Renal cortical epithelial cell (primary cell): ENCODE measurements at places on chromosomes 11 and 22.

DNA sequence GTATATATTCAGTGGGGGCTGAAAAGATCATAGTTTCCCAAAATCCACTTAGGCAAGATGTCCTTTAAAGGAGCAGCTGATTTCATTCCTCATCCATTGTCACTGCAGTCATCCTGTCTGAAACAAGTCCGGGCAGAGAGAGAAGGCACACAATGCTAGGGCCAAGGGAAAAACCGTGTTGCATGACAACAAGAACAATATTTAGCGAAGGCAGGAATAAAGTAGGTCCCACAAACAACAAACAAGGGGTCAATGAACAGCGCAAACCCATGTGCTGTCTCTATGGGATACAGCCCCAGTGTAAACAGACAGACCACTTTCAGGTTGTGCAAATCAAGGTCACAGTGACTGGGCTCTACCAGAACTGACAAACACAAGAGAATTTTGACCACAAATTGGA is 9.0 kb downstream of the PAMR1 start:
- no peak for DNase-seq

GRCh38 chr11:72519220-72519881 is 85.0 kb upstream of the CLPB start:
- DNase-seq: peak; percentile 11

- no peak for DNase-seq
These were observed 62.7 kb upstream of the FIBIN start for GRCh38 chr11:26931248-26931631.

DNA sequence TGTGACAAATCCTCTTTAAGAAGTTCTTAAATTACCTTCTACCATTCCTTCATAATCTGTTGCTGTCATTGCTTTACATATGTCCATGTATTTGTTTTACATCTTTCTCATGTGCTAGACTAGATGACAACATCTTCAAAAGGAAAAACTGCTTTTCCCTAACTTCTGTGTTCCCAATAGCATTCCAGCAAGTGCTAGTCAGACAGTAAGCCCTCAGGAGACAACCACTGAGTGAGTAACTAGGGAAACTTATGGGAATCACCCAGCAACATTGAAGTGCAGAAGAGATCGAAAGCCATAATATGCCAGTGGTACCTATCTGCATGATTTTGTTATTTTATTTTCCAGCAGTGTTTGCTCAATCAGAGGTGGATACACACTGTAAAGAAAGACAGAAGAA is 889.7 kb upstream of the API5 start:
- DNase-seq: no peak

GRCh38 chr22:47678048-47678447 is 915.6 kb downstream of the TBC1D22A start:
- DNase-seq: no peak

DNA sequence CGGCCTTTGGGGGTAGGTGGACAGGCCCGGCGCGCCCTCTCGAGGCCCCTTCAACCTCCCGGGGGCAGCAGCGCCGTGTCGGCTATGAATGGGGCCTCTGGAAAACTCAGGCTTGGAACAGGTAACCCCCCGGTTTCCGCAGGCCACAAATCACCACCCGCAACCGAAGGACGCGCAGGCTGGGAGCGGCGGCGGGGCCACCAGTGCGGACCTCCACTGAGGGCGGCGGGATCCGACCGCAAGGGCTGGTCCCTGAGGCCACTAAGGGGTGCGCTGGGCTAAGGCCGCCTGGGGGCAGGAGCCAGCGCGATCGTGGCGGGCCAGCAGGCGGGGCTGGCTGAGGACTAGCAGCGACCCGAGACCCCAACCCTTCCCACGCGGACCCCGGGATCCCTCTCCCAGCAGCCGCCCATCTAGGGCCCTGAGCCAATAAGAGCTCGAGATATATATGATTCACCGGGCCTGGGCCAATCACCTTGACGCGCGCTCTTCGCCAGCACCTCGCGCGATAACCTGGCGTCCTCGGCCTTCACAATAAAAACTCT is 609 bp upstream of the ATF4 start:
- DNase-seq: peak; percentile 94

DNA sequence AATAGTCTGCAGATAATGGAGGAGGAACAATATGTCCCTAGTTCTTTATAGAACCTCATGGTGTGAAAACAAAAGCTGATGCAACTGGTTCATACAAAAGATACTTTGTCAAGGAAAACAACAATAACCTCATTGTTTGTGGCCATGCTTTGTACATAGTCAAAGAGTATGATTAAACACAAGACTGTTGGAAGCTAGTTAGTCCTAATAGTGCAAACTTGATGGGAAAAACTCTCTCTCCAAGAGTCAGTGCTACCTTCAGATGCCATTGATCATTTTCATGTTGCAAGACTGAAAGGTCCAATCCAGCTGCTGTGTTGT is 20.1 kb upstream of the PLAAT2 start:
- no peak for DNase-seq

DNA sequence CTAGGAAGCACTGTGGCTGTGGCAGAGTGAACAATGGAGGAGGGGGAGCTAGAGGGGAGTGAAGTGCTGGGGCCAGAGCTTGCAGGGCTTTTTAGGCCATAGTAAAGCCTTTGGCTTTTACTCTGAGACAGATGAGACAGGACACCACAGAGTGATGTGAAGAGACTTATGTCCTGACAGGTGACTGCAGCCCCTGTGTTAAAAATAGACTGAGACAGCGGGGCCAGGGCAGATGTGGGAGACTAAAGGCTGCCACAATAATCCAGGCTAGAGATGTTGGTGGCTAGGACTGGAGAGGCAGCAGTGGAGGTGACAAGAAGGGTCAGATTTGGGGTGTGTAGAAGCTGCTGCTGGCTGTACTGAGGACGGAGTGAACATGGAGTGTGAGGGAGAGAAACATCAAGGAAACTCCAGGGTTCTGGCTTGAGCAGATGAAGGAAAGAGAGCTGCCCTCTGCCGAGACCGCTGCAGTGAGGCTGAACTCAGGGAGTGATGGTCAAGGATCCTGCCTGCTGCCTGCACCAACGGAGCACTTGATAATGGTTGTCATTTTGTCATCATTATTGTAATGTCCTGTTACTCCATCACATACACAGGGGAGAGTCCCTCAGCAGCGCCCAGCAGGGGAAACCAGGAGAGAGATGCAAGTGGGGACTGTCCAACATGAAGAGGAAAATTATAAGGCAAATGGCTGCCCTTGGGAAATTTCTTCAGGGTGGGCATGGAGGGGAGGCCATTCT is 27.4 kb downstream of the SLC43A1 start:
- no peak for DNase-seq

DNA sequence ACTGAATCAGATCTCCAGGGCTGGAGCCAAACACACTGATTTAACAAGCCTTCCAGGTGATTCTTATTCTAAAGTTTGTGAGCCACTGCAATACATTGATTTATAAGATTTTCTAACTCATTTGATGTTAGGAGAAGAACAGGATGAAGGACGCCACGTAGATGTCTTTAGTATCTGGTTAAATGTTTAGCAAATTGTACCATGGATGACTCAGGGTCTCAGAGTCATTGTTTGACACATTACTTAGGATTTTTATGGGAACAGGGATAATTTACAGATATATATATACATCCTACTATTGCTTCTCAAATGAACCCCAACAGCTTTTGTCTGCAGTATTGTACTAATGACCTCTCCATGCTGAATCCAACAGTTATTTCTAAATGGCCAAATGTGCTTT is 143.1 kb upstream of the DDI1 start:
- no peak for DNase-seq

DNA sequence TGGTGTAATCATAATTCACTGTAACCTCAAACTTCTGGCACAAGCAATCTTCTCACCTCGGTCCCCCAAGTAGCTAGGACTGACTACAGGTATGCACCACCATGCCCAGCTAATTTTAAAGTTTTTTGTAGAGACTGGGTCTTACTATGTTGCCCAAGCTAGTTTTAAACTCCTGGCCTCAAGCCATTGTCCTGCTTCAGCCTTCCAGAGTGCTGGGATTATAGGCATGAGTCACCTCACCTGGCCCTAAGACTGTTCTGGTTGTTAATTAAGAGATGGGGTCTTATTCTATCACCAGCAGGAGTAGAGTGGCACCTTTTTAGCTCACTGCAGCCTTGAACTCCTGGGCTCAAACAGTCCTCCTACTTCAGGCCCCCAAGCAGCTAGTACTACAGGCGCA is 52.0 kb upstream of the DEPDC7 start:
- peak; percentile 50 for DNase-seq

DNA sequence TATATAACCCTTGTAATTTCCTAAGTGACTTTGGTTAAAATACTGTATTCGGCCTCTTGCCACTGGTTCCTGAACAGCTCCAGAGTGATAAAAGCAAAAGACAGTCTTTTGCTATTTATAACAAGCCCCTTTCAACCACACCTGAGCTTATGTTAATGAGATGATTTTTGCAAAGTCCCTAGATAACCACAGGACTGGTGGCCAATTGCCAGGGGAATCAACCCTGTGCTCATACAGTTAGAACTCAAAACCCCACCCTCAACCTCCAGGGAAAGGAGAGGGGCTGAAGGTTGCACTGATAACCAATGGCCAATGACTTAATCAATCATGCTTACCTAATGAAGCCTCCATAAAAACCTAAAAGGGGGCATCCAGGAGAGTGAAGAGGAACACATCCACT is 77.9 kb downstream of the SIK3 start:
- no peak for DNase-seq

DNA sequence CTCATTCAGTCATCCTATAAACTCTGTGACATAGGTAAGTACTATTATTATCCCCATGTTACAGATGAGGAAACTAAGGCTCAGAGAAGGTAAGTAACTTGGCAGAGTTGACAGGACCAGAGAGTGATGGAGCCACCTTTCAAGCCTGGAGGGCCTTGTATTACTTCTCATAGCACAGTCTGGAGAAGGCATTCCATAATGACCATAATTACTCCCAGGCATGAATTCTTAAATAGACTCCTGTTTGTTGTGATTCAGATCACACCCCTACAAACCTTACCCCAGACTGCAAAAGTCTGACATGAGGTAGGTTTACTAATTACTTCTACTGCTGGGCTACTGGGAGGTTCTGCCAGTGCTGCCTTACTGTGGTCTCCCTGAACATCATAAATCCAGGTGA is 77.0 kb downstream of the CD44 start:
- peak; percentile 76 for DNase-seq

GRCh38 chr11:20601221-20601914 is 2.0 kb downstream of the SLC6A5 start:
- no peak for DNase-seq

GRCh38 chr11:83255366-83255765 is 30.8 kb downstream of the CCDC90B start:
- no peak for DNase-seq

- peak; percentile 18 for DNase-seq
These were observed 1.6 kb downstream of the PPP2R1B start for GRCh38 chr11:111764621-111765020.

DNA sequence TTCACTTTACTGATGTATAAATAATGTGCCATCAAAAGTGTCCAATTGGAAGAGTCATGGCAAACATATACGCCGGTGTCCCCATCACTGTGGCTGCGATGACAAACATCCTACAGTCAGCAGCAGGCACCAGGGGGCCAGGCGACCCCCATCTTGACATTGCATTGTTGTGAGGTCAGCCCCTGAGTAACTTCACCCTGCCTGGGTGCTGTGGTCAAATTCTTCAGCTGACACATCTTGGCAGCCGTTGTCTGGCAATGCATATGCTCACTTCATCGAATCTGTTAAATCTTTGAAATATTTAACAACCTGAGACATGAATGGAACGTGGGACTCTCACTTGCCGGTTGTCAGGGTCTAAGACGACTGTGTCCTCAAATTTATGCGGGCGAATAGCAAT is 430.9 kb downstream of the BRD1 start:
- DNase-seq: no peak

- DNase-seq: no peak
These were observed 541 bp downstream of the MICAL2 start for GRCh38 chr11:12110714-12111548.

- DNase-seq: no peak
These were observed 5.5 kb downstream of the ADM start for GRCh38 chr11:10310301-10310841.

- no peak for DNase-seq
These were observed at the start of gene TLCD5 for GRCh38 chr11:120324932-120325810. TLCD5 (plus strand) TSS chr11:120325299; CDS start chr11:120327442, 2,143 bp downstream.

DNA sequence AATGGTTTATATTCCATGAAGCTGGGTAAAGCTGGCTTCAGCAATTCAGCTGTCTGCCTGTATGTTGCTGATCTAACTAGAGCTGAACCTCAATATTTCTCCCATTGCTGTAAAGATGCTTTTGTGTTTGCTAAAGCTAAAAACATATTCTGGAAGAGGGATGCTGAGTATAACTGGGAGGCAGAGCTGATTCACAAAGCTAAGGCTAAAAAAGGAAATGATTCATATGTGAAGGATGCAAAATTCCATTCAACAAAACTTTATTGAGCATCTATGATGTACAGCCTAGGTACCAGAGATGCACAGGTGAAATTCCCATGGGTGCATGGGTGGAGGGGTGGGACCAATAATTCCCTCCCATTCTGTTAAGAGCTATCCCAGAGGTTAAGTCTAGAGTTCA is 193.9 kb downstream of the KIF18A start:
- DNase-seq: no peak

DNA sequence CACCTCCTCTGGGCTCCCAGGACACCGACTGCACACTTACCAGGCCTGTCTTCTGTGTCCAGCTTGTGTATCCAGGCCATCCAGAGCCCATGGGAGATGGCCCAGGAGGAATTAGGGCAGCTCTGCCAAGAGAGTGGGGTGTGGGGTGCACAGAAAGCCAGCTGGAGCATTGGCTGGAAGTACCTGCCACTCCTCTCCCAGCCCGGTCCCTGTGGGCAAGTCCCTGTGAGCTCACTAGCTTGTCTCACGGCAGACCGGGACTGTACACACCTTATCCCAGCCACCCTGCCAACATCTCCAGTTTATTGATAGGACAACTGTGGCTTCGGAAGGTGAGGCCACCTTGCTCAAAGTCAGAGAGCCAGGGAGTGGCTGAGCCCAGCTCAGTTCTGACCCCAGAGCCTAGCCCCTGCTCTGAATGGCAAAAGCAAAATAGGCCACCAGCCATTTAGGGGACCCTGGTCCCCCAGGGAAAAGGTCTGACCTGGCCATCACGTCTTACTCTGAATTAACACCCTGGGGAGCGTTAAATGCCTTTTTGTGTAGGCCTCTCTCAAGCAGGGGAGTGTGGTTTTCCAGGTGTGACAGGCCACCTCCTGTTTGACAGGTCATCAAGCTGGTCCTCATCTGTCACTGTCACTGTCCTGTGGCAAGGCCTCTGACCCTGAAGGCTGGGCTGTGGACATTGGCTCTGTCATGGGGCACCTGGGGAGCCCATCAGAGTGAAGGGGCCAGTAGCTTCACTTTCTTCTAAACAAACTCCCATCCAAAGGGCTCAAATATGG is 15.1 kb downstream of the UQCR10 start:
- DNase-seq: peak; percentile 48

- DNase-seq: no peak
These were observed 149.1 kb downstream of the CTTN start for GRCh38 chr11:70547386-70547785.
